ENCODE measurements at places on chromosomes 5 and 9. TPM values are rescaled to one million over a fixed set of nuclear protein-coding genes. Genes with fewer than 3 reads are reported as not detected.

ZNF483 gene
- total RNA-seq = 1.3 TPM

DNA sequence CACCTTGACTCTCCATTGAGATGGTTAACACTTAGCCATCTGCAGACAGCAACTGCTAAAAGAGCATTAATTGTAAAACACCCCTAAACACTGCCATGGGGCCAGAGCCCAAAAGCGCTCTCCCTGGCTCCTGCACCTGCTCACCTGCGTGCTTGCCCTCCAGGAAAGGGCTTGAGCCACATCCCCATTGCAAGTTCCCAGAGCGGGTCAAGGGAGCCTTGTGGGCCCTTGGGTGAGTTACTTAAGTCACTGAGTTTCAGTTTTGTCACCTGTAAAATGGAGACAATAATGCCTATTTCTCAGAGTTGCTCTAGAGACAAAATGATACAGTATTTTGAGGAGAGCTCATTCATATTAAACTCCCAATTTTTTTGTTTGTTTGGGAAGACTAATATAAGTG, 967.8 kb downstream of the PTPRD start:
- DNase-seq = no peak

DNA sequence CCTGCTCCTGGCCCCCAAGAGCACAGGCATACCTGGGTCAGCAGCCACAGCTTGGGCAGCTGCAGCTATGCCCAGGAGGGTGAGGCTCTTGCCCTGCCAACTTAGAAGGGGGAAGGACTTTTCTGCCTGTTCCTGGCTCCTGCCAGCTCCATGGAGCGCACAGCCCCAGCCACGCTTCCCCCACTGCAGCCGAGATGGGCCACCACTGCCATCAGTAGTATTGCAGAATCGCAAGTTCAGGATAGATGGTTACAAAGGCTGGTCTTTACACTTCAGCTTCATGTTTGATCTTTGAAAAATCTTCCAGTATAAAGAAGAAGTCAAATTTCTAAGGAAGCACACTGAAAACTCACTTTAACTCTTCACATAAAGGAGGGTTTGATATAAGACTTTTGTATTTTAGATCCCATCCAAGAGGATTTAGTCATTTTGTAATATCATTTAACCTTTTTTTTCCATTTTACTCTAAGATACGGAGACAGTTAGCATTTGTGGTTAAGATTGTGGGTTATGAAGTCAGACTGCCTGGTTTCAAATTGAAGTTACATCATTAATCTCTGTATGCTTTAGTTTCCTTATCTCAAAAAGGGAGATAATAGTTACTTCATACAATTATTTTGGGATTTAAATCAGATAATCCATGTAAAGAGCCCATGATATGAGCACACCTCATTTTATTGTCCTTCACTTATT, 81.8 kb downstream of the NLN start:
- no peak for DNase-seq

- DNase-seq = peak; percentile 57
These were observed 31.5 kb downstream of the CSNK1G3 start for GRCh38 chr5:123543438-123543837.

All from mammary epithelial cell (primary cell).